ENCODE measurements at places on chromosomes 16 and 17.

DNA sequence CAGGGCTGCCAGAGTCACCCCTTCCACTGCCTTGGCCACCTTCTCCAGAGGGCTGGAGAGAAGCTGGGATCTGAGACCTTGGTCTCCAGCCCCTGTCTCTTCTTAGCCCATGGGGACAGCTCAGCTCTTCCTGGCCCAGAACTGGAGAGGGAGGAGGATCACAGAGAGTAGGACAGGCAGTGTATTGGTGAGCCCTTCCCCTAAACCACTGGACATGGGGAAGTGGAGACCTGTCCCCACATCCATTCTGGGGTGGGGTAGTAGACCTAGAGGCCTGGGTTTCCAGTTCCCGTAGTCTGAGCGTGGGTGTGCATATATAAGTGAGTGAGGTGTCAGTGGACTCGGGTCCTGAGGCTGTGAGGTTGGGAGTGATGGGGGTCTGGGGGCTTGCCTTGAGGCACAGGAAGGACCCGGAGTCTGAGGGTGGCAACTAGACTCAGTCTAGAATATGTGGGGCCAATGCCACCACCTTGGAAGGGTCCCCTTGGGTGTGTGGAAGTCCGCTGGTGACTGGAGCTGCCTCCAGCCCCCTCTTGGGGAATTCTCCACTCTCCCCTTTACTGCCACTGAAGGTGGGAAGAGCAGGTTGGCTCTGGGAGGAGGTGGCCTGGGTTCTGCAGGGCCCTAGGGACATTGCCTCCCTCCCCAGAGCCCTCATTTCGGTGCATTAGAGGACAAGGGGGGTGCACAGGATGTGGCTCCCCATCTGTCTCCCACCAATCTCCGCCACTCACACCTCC is 19.9 kb downstream of the GJD3 start:
- no peak for DNase-seq

- DNase-seq: no peak
Measured at GRCh38 chr16:55955845-55956244, 80.7 kb upstream of the CES5A start.

- DNase-seq: no peak
Measured at GRCh38 chr17:8124350-8125153, 646 bp upstream of the HES7 start.

GRCh38 chr17:28506763-28507487 is 777 bp downstream of the FOXN1 start:
- no peak for DNase-seq

- DNase-seq: no peak
Measured at GRCh38 chr17:57985675-57985974, 2.4 kb downstream of the VEZF1 start.

- DNase-seq: no peak
Measured at GRCh38 chr17:33520426-33521330, 227.6 kb upstream of the ASIC2 start.

GRCh38 chr17:35345926-35346771 is 27.3 kb downstream of the SLFN11 start:
- no peak for DNase-seq

DNA sequence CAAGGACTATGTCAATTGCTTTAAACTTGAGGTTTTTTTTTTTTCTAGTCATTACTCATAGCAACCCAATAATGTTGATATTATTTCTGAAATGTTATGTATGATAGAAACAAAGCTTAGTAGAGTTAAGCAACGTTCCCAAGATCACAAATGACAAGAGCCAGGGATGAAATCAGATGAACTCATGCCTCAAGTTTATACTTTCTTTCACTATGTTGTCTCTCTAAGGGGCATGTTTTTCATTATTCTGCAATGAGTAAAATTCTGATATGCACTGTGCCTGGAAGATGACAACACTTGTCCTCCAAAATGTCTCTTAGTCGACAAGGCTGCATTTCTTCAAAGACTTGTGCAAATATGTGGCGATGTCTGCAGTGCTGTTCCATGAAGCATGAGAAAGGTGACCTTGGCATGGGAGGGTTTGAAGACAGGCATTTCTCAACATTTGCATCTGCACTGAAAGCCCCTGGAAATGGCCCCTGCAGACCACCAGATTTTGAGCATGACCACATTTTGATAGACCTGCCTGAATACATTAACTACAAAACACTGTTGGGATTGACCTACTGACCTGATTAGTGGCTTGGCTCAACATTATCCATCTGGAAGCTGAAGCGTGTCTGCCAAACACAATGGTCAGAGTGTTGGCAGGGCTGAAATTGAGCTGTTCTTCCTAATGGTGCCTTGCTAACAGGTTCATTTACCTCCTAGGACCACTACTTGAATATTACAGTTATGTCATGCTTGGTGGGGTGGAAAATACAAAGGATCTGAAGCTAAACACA is 1027.5 kb downstream of the CDH11 start:
- DNase-seq: no peak

- DNase-seq: no peak
Measured at GRCh38 chr16:70686376-70687101, 686 bp upstream of the MTSS2 start.

DNA sequence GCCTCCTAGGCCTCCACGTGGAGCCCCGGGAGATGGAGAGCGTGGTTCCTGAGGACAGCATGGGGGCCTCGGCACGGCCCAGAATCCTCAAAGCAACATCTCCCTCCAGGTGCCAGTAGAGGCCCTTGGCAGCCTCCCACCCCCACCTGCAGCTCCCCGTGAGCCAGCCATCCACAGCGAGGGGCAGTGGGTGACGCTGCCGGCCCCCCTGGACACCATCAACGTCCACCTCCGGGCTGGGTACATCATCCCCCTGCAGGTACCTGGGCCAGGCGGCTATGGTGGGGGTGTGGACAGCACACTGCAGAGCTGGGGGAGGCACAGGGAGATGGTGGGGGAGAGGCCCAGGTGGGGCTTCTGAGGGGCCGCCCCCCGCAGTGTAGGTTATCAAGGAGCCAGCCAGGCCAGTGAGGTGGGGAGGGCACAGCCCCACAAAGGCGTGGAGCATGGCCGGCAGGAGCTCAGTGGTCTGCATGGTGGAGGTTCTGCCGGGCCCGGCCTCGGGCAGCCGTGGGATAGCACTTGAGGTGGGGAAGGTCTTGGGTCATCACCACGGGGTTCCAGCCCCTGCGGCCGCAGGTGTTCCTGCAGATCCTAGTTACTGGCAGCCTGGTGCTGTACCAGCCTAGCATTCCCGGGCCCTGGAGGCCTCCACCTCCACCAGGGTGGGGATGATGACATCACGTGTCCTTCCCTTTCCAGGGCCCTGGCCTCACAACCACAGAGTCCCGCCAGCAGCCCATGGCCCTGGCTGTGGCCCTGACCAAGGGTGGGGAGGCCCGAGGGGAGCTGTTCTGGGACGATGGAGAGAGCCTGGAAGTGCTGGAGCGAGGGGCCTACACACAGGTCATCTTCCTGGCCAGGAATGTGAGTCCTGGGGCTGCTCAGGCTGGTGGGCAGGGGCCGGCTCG is 16.4 kb downstream of the GAA start:
- DNase-seq: no peak

- DNase-seq: no peak
Measured at GRCh38 chr16:69191136-69191535, 4.2 kb downstream of the SNTB2 start.

GRCh38 chr17:57379237-57379894 is 123.0 kb downstream of the MSI2 start:
- DNase-seq: no peak

DNA sequence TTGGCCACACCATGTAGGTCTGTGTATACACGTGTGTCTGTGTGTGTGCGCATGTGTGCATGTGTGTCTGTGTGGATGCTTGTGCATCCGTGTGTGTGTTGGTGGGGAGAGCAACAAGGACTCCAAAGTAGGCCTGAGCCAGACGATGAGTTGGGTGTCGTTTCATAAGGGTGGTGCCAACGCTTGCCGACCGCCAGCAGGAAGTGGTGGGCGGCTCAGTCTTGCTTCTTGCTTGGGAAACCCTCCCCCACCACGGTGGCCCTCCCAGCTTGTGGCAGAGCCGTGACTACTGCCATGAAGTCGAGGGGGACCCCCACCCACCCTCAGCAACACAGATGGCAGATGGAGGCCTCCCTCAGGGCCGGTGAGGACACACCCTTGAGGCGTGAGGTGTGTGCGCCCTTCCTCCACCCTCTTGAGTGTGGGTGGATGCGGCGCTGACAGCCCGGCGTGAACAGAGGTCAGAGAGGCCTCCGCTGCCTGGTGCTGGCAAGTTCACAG is 17.5 kb downstream of the SBK1 start:
- no peak for DNase-seq

DNA sequence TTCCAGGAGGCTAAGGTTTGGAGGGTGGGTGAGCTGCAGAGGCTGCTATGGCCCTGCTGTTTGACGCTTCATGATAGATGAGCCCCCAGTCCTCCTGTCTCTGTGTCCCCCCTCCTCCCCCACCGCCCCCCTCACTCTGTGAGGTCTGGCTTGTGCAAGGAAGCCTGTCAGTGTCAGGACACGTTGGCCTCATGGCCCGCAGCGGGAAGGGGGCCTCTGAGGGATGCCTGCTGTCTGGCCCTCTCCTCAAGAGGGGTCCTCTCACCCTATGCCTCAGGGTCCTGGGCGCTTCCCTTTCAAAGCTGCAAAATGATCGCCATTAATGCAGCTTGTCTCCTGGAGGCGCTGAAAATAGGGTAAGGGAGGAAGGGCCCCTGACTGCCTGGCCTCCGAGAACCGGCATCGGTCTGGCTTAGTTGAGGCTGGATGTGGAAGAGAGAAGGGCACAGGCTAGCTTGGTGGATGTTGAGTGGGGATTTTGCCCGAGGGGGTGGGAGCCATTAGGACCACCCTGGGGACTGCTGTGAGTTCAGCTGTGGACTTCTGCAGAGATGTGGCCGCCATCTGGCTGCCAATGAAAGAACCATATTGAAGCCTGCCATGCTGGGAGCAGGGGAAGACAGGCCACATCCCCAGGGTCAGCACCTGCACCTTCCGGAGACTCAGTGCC is 14.8 kb upstream of the GOSR2 start:
- DNase-seq: no peak

DNA sequence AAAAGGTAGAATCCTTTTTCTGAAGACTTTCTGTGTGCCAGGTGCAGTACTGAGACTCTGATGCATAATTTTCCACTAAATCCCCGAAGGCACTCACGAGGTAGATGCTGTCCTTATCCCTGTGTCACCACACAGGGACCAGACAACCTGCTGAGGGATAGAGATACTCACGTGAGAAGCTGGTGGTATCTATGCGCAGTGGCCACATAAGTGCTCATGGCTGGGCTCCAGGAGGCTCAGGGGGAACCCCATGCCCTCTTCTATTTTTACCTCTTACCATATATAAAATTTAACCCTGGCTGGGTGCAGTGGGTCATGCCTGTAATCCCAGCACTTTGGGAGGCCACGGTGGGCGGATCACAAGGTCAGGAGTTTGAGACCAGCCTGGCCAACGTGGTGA is 38.3 kb downstream of the NT5M start:
- DNase-seq: no peak

GRCh38 chr17:18859256-18859655 is 1.3 kb downstream of the PRPSAP2 start:
- no peak for DNase-seq

- no peak for DNase-seq
Measured at GRCh38 chr17:49629447-49629846, 48.5 kb downstream of the SPOP start.

GRCh38 chr16:15975172-15975571 is 25.8 kb downstream of the ABCC1 start:
- DNase-seq: no peak

GRCh38 chr17:34851961-34852540 is 109.2 kb downstream of the CCT6B start:
- DNase-seq: no peak

- no peak for DNase-seq
Measured at GRCh38 chr17:1473170-1473569, 17.1 kb upstream of the CRK start.

GRCh38 chr17:17416007-17416399 is 60.8 kb upstream of the MED9 start:
- no peak for DNase-seq

- DNase-seq: no peak
Measured at GRCh38 chr17:56602292-56603130, 9.0 kb downstream of the NOG start.

- DNase-seq: no peak
Measured at GRCh38 chr17:74639704-74640151, 16.2 kb upstream of the CD300E start.

DNA sequence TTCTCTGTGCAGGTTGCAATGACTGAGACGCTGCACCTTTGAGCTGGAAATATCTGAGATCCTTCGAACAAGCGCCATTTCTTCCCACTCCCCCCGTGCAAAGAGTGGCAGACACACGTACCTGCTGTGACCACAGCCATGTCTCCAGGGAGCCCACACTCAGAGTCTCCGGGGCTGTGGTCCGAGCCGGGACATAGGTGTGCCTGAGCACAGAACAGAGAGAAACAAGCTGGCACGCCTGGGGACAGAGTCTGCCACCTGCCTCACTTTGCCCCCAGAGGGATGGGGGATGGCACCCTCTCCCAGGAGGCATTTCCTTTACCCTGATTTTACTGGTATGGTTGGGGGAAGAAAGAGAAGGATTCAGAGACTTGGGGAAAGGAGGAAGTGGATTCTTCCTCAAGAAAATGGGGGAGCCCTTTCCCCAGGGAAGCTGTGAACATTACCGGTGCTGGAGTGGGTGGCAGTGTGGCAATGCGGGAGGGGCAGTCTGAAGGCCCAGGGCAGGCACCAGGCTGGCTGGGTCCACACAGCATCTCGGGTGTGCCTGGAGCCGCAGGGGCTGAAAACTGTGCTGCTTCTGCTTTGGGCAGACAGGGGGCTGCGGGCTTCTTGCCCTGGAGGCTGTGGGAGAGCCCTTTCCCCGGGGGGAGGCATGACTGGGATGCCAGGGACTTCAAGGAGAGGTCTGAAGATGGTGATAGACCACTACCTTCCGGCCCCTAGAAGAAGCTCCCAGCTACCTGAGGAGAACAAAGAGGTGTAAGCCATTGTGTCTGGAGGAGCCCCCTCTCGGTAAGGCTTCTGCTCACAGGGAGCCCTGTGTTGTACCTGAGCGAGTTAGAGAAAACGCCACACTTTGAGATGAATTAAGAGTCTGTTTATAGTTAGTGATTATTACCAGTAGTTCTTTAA is 6.6 kb upstream of the PIK3R6 start:
- no peak for DNase-seq

DNA sequence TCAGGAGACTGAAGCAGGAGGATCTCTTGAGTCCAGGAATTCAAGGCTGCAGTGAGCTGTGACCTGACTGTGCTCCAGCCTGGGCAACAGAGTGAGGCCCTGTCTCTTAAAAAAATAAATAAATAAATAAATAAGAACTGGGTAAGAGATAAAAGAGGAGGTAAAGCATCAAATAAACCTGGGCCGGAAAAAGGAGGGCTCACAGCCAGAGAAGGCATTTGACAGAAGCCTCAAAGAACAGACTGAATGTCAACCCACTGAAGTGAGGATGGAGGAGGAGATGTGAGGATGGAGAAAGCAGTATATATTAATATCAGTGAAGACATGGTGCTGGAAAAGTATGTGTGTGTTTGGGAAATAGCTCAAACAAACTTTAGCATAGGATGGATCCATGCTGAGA is 6.1 kb downstream of the NOG start:
- DNase-seq: no peak

GRCh38 chr16:65769776-65770438 is 596.6 kb upstream of the CDH5 start:
- no peak for DNase-seq
